H54 (cell line): ENCODE measurements at places on chromosomes 4 and X.

DNA sequence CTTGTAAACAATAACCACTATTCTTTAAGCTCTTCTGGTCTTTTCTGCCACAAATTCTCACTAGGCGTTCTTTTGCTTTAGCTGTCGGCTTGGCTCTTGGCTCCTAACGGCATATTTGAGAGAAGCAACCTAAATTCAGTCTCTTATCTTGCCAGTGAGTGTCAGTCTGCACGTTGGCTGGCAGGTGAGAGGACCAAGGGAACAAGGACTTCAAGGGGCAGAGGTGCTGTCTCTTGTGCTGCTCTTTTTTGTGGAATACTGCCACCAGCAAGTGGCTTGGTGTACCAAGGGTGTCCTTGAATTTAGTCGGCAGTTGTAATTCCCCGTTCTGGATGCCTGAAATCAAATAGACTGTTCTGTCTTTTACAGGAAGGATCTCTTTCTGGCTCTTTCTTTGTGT lies 77.8 kb upstream of the SLC4A4 start:
- DNase-seq = no peak

DNA sequence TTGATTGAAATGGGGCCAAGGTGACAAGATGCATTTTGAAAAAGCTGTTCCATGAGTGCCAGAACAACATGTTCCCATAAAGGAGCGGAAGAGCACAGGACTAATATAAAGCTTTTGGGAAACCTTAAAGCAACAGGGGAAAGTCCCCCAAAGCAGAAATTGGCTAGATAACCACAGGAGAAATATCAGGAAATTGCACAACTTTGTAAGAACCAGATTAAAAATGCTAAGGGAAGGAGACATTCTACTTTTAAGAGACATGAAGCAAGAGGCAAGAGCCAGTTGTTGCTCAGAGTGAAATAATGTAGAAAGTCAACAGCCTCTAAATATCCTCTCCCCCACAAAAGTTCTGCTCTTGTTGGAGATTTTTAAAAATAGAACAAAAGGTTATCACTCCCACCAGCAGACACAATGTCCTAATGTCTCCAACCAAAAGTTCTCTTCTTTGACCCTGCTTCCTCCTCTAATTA lies 85.2 kb upstream of the LNX1 start:
- no peak for DNase-seq

DNA sequence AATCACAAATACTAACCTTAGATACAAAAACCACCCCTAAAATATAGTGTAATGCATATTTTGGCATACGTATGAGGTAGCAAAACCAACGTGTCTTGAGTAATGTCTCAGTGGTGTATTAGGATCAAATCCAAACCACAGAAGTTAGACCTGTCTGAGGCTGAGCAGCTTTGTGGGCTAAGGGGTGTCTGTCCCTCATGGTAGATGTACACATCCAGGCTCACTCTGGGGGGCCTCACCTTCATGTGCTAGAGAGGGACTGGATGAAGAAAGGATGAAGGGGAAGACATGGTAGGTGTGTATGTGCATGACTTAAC lies 188.0 kb upstream of the TBC1D9 start:
- DNase-seq = no peak

DNA sequence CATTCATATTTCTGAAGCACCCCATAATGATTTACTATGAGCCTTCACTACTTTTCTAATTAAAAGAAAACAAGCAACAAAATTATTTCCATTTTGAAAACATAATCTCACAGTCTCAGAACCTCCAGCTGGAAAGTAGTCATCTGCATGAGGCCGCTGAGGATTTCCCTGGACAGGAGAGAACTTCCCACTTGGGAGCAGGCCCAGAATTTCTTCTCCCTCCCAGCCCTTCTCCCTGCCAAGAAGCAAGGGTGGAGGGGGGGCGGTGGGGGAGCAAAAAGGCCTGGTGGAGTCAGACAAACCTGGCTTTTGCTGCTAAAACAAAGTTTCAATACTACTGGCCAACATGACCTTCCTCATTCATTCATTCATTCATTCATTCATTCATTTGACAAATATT lies 167.3 kb downstream of the PJA1 start:
- DNase-seq = no peak

GRCh38 chrX:108307132-108308085 lies 130.8 kb downstream of the COL4A6 start:
- no peak for DNase-seq

DNA sequence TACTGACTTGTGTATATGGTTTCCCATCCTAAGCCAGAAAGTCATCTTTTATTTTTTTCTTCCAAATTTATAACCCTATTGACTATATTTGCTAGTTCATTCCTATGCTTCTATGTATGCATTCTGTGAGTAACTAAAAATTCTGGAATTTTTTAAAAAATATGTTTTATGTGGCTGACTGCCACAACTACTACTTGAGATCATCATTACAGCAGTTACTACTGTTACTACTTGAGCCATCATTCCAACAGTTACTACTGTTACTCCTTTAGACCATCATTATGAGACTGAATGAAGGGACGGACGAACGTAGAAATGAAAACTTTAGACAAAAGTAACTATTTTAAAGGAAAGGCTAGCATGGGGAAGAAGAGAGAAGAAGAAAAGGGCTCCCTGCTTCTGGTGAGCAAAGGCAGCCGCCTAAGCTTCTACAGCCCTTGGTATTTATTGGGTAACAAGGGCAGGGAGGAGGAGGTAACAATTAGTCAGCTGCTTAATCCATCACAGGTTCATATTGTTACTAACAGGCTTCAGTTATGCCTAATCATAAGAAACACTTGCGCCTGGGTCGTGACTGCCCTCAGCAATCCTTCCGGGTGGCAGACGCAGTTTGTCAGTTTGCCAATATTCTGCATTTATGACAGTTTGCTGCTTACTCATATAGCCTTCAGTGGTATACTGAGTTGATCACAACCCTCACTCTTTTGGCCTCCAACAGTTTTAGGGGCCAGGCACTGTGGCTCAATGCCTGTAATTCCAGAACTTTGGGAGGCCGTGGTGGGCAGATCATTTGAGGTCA lies 80.4 kb downstream of the PDLIM5 start:
- DNase-seq = no peak

DNA sequence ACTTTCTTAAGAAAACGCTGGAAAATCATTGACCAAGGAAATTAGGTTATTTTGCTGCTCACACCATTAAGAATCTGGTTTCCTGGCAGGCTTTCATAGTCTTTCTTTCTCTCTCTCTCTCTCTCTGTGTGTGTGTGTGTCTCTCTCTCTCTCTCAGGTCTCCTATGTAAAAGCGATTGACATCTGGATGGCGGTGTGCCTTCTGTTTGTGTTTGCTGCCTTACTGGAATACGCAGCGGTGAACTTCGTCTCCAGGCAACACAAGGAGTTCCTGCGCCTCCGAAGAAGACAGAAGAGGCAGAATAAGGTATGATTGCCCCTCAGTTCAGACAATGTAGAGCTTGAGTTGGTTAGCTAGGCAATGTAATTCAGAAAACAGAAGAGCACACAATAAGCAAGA lies 161.2 kb downstream of the GLRA2 start:
- DNase-seq = no peak

- no peak for DNase-seq
These were observed 134.0 kb downstream of the COL4A6 start for GRCh38 chrX:108304210-108304609.

GRCh38 chr4:153137677-153138630 lies 66.3 kb upstream of the TRIM2 start:
- no peak for DNase-seq

- DNase-seq = no peak
These were observed 11.5 kb downstream of the LIAS start for GRCh38 chr4:39470402-39470801.

DNA sequence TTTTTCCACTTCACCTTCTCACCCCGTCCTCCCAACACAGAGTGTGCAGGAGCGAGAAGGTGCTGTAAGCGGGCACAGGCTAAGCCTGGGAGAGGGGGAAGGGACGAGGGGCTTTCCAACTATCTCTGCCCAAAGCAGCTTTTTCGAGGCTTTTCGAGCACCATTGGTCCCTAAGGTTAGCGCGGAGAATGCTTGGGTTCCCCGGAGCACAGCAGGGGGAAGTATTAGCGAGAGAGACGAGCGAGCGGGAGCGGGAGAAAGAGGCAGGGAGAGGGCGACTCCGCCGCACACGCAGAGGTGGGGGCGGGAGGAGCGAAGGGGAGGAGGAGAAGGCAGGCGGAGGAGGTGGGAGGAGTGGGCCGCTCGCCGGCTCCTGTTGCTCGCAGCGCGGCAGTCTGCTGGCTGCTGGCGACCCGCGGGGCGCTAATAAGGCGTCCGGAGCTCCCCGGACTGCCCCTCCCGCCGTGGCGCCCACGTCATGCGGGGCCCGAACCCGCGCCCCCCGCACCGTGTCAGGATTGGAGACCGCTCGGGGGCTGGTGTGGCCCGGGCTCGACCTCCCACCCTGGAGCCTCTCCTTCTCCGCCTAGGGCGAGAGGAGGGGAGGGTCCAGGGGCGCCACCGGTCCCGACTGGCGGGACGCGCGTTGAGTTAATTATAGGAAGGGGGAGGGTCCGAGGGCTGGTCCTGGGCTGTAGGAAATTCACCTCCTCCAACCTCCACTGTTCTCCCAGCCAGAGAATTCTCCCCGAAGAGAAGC lies at the start of gene ADAMTS3:
TSS of gene ADAMTS3 (minus strand) at position 263 of the 760 bp plus-strand sequence. CDS start 459 bp downstream, outside the sequence.
- no peak for DNase-seq

- DNase-seq = no peak
These were observed 752.9 kb downstream of the RAPGEF2 start for GRCh38 chr4:159855731-159856130.

GRCh38 chr4:10260777-10261176 lies 144.2 kb upstream of the WDR1 start:
- no peak for DNase-seq

GRCh38 chrX:39491548-39492297 lies 606.0 kb downstream of the BCOR start:
- DNase-seq = no peak

- no peak for DNase-seq
These were observed 145.5 kb downstream of the AREG start for GRCh38 chr4:74590476-74590875.

- DNase-seq = no peak
These were observed 173.6 kb upstream of the LNX1 start for GRCh38 chr4:53764761-53765490.

DNA sequence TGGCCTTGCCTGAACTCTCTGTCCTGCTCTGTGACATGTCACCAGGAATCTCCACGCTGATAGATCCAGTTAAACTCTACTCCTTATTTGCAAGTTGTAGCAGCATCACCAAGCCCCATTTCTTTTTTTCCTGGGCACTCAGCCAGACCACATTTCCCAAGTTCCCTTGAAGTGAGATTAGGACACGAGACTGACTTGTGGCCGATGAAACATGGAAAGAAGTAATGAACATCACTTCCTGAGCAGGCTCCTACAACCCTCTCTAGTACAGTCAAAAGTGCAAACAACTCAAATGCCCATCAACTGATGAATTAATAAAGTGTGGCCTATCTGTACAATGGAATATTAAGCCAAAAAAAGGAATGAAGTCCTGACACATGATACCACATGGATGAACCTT lies 74.6 kb downstream of the MAP3K15 start:
- DNase-seq = no peak

GRCh38 chr4:159212675-159213293 lies 109.9 kb downstream of the RAPGEF2 start:
- no peak for DNase-seq

- DNase-seq = no peak
These were observed 59.1 kb downstream of the LUZP4 start for GRCh38 chrX:115348446-115349225.

GRCh38 chr4:108427946-108428485 lies 192.4 kb upstream of the RPL34 start:
- DNase-seq = no peak

DNA sequence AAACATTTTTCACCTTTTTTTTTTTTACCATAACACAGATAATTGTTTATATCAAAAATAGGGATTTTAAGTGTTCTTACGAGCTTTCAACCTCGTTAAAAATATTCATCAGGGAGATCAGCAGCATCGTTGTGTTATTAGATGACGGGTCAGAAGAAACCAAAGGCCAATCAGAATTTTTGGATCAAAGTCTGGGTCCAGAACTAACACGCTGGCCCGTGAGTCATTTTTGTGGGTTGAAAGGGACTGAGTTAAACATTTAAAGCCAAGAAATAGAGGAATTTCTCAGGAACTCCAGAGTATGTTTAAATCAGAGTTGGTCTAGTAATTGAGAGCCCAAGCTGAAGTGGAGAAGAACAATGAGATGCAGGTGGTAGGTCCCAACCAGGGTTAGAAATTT lies 170.8 kb downstream of the TLL1 start:
- no peak for DNase-seq

GRCh38 chr4:41839916-41840854 lies 91.7 kb upstream of the PHOX2B start:
- DNase-seq = no peak

DNA sequence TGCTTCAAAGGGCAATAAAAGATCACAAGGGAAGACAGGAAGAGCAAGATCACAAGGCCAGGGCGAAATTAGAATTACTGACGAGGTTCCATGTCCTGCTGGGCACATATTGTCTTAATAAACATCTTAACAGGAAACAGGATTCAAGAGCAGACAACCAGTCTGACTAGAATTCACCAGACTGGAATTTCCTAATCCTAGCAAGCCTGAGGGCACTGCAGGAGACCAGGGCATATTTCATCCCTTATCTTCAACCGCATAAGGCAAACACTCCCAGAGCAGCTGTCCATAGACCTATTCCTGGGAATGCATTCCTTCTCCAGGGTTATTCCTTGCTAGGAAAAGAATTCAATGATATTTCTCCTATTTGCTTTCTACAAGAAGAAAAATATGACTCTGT lies 12.4 kb upstream of the TDO2 start:
- DNase-seq = no peak

DNA sequence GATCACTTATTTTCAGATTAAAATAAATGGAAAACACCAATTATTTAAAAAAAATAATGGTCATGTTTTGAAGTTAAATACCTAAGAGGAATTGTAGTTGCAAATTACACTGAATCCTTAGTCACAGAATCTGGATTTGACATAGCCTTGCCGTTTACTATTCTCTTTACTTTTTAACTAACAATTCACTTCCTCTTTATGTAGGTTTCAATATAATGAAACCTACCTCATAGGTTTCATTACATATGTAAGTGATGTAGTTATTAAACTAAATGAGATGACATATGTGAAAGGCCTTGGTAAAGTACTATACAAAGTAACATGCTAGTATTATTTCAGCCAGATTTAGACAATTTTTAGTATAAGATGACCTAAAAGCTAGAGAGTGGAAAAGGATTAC lies 6.5 kb downstream of the SPP1 start:
- no peak for DNase-seq

- DNase-seq = no peak
These were observed 50.5 kb downstream of the RASL11B start for GRCh38 chr4:52912608-52913007.

DNA sequence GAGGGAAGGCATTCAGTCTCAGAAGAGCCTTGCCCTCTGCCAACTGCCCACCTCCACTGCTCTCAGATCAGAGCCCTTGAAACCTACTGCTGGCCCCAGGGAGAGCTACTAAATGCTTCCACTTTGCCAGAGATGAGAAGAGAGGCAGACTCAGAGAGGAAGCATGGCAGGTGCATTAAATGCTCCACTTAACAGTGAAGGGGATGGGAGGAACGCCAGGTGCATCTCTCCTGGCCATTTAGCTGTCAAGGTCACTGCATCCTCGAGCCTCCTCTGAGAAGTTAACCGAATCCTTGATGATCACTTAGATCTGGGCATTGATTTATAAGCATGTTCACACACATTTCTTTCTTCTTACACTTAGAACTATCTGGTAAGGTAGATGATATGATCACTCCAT lies 15.0 kb downstream of the TRPC5 start:
- DNase-seq = no peak
